ENCODE measurements at places on chromosomes 16 and 17.

DNA sequence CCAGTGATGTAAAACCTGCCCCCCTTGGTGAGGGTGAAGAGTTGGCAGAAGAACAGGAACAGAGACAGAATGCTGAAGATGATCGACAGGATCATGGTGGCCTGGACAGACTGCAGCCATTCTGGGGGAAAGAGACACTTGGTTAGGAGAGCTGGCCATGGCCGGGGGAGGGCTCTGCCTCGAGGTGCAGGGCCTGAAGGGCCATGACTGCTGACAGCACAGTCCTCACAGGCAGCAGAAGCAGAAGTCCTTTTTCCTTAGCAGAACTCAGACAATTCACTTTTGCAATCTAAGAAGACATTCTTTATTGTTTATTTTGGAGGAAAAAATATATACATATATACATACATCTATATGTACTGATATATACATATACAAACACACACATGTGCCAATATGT lies 25.6 kb downstream of the PMP22 start:
- DNase-seq: no peak

DNA sequence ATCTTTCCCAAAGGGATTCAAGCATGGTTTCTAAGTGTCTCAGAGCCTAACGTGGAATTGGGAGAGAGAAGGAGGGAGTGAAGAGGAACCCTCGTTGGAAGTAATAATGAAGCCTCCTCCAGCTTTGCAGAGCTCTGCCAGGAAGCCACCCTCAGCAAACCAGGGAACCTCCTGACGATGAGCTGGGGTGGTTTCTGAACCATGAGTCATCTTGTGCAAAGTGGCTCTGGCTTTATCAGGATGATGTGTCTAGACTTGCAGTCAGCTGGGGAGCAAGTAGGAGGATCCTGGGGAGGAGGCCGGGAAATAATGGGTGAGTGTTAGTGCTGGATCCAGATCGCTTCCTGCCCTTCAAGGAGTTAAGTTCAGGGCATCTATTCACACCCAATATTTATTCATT lies 191.7 kb upstream of the RBFOX1 start:
- no peak for DNase-seq

DNA sequence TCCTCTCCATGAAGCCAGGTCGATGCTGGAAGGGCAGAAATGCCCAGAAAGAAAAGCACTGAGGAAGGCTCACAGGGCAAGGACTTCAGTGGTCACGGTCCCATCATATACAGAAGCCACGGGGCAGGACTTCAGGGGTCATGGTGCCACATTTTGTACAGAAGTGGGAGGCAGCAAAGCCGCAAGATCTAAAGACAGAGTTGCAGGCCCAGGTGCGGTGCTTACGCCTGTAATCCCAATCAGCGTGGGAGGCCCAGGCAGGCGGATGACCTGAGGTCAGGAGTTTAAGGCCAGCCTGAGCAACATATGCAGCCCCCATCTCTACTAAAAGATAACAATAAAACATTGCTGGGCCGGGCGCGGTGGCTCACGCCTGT lies 96.0 kb downstream of the NXN start:
- no peak for DNase-seq

GRCh38 chr16:46947900-46948547 lies 25.4 kb downstream of the DNAJA2 start:
- no peak for DNase-seq

- no peak for DNase-seq
These were observed 172.2 kb upstream of the MAF start for GRCh38 chr16:79772784-79773183.

DNA sequence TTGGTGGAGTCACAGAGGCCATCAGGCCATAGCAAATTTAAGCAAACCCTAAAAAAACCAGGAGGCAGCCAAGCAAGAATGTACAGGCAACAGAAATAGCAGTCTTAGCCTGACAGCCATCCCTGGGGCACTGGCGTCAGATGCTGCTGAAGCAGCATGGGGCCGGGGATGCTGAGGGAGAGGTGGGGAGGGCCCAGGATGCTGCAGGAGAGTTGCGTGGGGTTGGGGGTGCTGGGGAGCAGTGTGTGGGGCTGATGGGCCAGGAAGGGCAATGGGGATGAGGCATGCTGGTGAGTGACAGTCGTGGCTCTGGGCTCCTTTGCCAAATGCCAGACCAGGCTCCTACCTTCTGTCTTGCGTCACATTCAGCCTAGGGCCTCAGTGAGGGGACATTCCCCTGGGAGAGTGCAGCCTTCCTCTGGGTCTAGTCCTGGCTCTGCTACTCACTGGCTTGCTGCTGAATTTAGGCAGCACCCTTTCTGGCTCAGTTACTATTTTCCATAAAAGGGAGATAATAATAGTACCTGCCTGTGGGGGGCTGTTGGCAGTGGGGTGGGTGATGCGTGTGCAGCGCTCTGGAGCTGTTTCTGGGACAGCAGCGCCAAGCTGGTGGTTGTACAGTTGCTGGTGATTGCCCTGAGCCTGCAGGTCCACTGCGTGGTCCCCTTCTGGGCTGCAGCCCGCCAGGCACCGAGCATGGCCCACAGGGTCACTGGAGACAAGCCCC lies 88.1 kb downstream of the AMFR start:
- no peak for DNase-seq
